ENCODE measurements at places on chromosomes 12 and 14. TPM values are rescaled to one million over a fixed set of nuclear protein-coding genes. Genes with fewer than 3 reads are reported as not detected.

ETFBKMT gene
- 0.68 TPM for total RNA-seq

TTC6 gene
- 0.36 TPM for total RNA-seq

TMBIM6 gene
- 517 TPM for total RNA-seq

C1S gene
- total RNA-seq = 51.4 TPM

DBX2 gene
- not detected for total RNA-seq

RFX4 gene
- total RNA-seq = not detected

DNAJC22 gene
- 24.0 TPM for total RNA-seq

ENDOU gene
- total RNA-seq = not detected

CLEC6A gene
- not detected for total RNA-seq

RPGRIP1 gene
- 0.54 TPM for total RNA-seq

CCDC196 gene
- not detected for total RNA-seq

ESPL1 gene
- 20.0 TPM for total RNA-seq

NYNRIN gene
- total RNA-seq = 0.40 TPM

MON2 gene
- 18.5 TPM for total RNA-seq

AHNAK2 gene
- total RNA-seq = 221 TPM

IAPP gene
- not detected for total RNA-seq

TOMM20L gene
- not detected for total RNA-seq

LTBP2 gene
- total RNA-seq = 14.8 TPM

TEX52 gene
- not detected for total RNA-seq

ASPG gene
- total RNA-seq = not detected

SETD1B gene
- 13.3 TPM for total RNA-seq

DACT1 gene
- total RNA-seq = 0.78 TPM

PIANP gene
- 0.96 TPM for total RNA-seq

DPPA3 gene
- total RNA-seq = not detected

SPIC gene
- total RNA-seq = not detected

PRPH gene
- 0.83 TPM for total RNA-seq

OR6C76 gene
- not detected for total RNA-seq

INHBC gene
- not detected for total RNA-seq

CLEC12A gene
- total RNA-seq = not detected

SPRYD3 gene
- total RNA-seq = 33.6 TPM

GYS2 gene
- total RNA-seq = not detected

KIF26A gene
- total RNA-seq = 3.1 TPM

NOXRED1 gene
- 0.14 TPM for total RNA-seq

BCL11B gene
- total RNA-seq = 0.18 TPM

TMEM52B gene
- total RNA-seq = 0.14 TPM

RNASE1 gene
- total RNA-seq = 0.29 TPM

ACRBP gene
- 0.21 TPM for total RNA-seq

CLEC4C gene
- not detected for total RNA-seq

NAV3 gene
- 15.7 TPM for total RNA-seq

SYNDIG1L gene
- not detected for total RNA-seq

SIX4 gene
- total RNA-seq = 4.6 TPM

PRIMA1 gene
- 0.38 TPM for total RNA-seq

CDKN3 gene
- total RNA-seq = 81.1 TPM

KLRB1 gene
- not detected for total RNA-seq

SCN8A gene
- total RNA-seq = 1.4 TPM

SRSF5 gene
- total RNA-seq = 210 TPM

CCDC175 gene
- total RNA-seq = not detected

ATL1 gene
- 5.0 TPM for total RNA-seq

PROX2 gene
- total RNA-seq = not detected

AGAP2 gene
- 0.14 TPM for total RNA-seq

CDH24 gene
- 3.4 TPM for total RNA-seq

LRTM2 gene
- total RNA-seq = not detected

PRKCH gene
- 4.0 TPM for total RNA-seq

SLC7A7 gene
- total RNA-seq = 9.8 TPM

ZNF891 gene
- total RNA-seq = 0.55 TPM

FGD6 gene
- total RNA-seq = 17.6 TPM

ESYT1 gene
- 66.7 TPM for total RNA-seq

KRT79 gene
- 0.08 TPM for total RNA-seq

All from A549 treated with DMSO at 1 μM for 4 hours (cell line).